ENCODE measurements at places on chromosomes 2 and 18.

DNA sequence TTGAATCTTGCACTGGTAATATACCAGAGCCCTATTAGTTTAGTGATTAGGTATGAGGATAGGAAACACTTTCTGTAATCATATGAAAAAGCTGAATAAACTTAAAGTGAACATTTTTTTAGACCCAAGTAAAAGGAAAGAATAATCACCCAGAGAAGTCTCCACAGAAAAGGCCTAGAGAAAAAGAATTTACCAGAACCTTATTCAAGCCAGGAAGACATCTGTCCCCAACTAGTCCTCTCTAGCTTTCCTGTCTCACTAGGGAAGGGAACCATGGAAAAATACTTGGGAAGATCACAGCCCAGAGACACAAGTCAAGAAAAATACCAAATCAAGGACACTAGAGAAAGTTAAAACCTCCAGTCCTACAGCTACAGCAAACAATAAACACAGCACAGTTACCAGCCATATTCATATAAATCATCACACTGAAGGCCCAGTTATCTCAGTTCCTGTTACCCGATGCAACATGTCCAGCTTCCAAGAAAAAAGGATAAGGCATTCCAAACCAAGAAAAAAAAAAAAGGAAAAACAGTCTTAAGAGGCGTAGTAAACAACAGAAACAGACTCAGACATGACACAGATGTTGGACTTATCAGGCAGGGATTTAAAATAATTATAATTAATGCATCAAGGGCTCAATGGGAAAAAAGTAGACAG, 461.5 kb downstream of the IRS1 start:
- DNase-seq, result no peak

DNA sequence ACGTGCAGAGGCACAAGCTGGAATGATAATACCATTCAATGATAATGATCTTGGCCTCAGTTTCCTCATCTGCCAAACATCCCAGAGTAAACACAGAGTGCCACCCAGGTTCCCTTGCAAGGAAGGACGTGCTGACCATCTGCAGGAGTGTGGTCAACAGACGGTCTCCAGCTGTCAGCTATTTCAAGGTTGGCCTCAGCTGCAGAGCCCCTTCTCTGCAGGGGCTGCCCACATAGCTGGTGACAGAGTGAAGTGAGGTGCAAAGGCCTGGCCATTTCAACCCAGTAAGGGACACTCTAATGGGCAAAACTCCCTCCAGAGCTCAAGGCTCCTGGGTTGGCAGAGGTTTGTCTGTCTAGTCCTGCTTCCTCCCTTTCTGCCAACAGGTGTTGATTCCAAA, 8.3 kb upstream of the WNT6 start:
- no peak for DNase-seq

DNA sequence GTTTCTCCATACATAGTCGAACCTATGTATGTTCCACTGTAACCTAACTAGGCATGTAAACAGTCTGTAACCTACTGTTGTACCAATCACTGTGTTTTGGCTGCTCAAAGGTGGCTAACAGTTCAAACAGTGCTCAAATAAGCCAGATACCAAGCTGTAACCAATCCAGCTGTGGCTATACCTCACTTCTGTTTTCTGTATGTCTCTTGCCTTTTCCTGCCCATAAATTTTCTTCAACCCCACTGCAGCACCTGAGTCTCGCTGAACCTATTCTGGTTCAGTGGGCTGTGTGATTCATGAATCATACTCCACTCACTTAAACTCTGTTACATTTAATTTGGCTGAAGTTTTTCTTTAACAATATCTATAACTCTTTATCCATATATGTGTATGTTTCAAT, 340.7 kb downstream of the LPIN1 start:
- no peak for DNase-seq

DNA sequence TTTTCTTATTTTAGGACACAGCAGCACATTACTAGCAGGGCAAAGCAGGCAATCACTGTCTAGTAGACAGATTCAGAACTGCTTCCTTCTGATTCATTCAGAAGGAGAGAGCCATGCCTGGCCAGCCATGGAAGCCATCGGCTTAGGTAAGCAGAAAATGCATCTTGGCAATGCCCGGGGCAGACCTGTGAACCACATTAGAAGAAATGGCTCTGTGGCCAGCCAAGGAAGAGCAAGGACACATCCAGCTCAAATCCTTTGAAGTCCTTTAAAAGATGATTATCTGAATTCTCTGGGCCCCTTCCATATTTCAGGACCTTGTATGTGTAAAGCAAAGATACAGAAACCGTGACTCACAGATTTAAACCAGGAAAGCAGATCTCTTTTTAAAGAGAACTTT, 227.4 kb downstream of the PID1 start:
- no peak for DNase-seq

DNA sequence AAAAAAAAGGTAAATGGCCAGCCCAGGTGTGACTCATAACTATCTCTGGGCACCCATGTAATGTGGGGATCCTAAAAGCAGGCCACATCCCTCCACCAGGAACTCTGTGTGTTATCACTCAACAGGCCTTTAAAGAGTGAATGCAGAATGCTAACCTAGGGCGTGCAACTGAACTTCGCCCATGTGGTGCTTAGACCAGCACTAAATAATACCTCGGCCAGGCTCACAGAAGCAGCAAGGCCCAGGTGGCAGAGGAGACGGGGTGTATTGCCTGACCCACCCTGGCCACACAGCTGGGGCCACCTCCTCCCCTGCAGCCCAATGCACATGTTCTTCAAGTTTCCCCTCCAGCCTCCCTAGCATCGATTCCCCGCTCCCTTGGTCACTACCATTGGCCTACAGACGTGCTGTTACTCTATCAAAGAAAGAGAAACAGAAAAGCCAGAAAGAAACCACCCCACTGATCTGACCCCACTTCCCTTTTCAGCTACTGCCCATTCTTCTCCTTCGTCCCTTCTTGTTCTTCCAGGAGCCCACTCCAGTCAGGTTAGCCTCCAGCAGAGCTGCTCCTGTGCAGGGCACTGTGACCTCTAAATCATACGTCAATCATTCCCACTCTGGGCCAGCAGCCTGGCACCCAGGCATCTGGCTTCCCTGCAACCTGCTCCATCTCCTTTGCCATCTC, 22.0 kb downstream of the FAM178B start:
- DNase-seq, result no peak
